ENCODE measurements at places on chromosomes 5 and 9. TPM values are rescaled to one million over a fixed set of nuclear protein-coding genes. Genes with fewer than 3 reads are reported as not detected.

The FOXD4L5 gene
- polyA plus RNA-seq, result not detected

GRCh38 chr5:139664086-139664693 is 16.0 kb downstream of the CXXC5 start:
- no peak for DNase-seq

DNA sequence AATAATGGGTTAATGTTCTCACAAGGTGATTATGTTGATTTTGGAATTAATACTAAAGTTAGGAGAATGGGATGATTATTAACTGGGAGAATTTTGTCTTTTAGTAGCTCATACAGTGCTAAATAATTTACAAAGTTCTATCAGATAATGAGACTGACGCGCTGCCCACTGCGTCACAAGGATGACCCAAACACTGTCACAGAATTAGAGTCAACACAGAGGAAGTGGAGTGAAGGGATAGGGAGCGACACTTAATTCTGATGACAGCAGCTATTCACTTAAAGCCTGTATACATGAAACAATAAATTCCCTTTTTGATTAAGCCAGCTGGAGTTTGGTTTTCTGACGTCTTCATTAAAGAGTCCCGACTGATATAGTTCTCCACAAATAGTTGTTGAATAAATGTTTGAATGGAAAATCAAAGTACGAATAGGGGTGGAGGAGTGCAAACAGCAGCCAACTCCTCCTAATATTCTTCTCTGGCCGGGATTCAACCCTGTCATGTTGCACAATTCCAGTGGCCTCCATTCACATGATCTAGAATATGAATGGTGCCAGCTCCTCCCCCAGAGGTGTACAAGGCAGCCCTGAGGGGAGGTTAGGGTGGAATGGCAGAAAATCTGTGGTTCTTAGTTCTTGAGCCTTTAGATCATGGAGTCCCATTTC is 140.3 kb downstream of the PCSK1 start:
- DNase-seq, result peak; percentile 57

The CDKN2B-AS1 gene
- 0.09 TPM for polyA plus RNA-seq

The SKP2 gene
- 1.9 TPM for polyA plus RNA-seq

DNA sequence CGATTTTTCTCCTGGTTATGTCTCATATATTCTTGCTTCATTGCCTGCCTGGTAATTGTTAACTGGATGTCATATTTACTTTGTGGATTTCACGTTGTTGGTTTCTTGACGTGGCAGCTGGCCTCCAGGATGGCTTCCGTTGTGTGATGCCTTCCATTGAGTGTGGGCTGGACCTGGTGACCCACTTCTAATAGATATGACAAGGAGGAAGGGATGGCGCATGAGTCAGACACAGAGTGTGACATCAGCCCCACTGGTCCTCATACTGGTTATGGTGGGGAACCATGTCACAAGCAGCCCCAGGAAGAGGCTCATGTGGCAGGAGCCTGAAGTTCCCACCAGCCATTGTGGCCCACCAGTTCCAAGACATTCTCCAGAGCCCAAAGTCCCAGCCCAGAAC is 6.4 kb upstream of the PAEP start:
- no peak for DNase-seq

- DNase-seq, result peak; percentile 93
Observed at GRCh38 chr9:136485049-136486045, 2.5 kb upstream of the SEC16A start.

- no peak for DNase-seq
Observed at GRCh38 chr9:1267581-1267980, 217.4 kb downstream of the DMRT2 start.

GRCh38 chr5:10688651-10689171 is 72.3 kb downstream of the DAP start:
- DNase-seq, result no peak

GRCh38 chr9:79762070-79762469 is 190.3 kb downstream of the TLE4 start:
- no peak for DNase-seq

DNA sequence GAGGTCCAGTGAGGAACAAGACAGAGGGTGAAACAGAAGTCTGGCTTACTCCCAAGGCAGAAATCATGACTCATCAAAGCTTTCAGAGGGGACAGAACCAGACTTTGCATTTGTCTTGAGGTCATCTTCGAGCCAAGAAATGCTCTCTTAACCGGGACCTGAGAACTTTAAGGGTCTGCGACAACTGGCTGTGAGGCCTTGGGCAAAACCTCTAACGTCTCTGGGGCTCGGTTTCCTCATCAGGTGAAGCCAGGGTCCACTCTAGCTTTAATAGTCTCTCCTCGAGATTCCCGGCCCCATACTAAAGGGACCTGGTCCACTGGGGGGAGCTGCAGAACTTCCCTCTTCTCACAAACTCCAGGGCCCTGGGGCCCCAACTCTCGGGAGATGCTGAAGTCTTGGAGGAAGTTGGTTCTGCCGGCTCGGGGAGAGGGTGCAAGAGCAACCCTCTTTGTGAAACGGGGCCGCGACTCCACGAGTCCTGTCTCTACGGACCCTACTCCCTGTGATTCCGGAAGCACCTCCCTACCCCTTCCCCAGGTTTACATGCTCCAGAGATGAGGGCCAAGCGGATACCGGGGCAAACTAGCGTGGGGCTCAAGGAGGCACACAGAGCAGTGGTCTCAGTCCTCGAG is 2.6 kb downstream of the GLIS3 start:
- DNase-seq, result peak; percentile 86

DNA sequence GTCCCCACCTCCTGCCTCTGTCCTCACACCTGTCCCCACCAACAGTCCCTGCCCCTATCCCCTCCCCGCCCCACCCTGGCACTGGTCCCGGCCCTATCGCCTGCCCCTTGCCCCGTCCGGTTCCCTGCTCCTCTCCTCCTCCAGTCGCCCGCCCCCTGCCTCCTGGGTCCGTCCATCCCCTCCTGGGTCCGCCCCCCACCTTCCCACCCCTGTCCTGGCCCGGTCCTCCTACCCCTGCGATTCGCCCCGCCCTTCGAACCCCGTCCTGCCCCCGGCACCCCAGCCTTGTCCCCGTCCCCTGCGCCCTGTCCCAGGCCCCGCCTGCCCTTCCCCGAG is 372 bp downstream of the EDF1 start:
- peak; percentile 81 for DNase-seq

The PLCXD3 gene
- polyA plus RNA-seq, result 36.2 TPM

The KIF24 gene
- 0.23 TPM for polyA plus RNA-seq

DNA sequence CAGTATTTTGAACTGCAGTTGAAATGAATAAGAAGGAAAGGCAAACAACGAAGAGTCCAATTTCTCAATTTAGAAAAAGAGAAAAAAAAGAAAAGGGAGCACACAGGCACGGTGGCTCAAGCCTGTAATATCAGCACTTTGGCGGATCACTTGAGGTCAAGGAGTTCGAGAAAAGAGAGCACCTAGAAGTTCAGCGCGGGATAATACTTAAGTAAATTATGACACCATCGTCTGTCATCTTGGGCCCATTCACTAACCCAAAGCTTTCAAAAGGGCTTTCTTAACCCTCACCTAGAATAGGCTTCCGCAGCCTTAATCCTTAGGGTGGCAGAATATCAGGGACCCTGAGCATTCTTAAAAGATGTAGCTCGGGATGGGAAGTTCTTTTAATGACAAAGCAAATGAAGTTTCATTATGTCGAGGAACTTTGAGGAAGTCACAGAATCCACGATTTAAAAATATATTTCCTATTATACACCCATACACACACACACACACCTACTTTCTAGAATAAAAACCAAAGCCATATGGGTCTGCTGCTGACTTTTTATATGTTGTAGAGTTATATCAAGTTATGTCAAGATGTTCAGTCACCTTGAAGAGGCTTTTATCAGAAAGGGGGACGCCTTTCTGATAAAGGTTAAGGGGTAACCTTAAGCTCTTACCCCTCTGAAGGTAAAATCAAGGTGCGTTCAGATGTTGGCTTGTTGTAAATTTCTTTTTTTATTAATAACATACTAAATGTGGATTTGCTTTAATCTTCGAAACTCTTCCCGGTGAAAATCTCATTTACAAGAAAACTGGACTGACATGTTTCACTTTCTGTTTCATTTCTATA is 602 bp upstream of the CD274 start:
- DNase-seq, result no peak

DNA sequence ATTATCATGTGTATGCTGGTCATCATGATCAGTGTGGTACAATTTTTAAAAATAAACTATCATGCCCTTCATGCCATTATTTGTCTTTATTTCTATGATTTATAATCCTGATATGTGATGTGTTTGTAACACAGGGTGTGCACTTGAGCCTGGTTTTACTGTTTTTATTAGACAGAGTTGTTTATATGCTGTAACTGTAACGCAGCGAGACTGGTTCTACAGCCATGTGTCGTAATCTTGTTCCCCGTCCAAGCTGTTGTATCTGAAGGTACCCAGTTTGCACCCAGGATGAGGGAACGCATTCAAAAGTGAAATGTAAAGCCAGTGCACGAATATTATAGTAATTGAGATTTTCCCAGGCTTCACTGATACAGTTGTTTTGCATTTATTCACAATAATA is 28.2 kb downstream of the SNX18 start:
- no peak for DNase-seq

The PCDHGA10 gene
- 1.6 TPM for polyA plus RNA-seq

The TIMD4 gene
- 0.07 TPM for polyA plus RNA-seq

The PCDHB15 gene
- 2.5 TPM for polyA plus RNA-seq

DNA sequence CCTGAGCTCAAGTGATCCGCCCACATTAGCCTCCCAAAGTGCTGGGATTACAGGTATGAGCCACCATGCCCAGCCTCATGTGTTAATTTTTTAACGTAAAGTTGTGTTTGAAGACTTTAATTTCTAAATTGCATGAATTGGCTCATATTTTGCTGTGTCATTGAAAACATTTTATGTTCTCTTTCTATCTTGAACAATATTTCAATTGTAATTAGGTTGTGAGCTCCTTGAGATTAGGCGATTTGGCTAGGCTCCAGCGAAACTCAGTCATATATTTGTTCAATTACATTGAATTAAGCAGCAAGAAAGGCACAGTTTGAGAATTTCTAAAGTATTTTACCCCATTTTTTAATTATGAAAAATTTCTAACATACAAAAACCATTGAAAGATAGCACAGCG is 34.0 kb downstream of the GAPVD1 start:
- DNase-seq, result no peak

The HBEGF gene
- polyA plus RNA-seq, result 31.0 TPM

GRCh38 chr9:108436448-108436847 is 419.3 kb downstream of the ACTL7B start:
- no peak for DNase-seq

DNA sequence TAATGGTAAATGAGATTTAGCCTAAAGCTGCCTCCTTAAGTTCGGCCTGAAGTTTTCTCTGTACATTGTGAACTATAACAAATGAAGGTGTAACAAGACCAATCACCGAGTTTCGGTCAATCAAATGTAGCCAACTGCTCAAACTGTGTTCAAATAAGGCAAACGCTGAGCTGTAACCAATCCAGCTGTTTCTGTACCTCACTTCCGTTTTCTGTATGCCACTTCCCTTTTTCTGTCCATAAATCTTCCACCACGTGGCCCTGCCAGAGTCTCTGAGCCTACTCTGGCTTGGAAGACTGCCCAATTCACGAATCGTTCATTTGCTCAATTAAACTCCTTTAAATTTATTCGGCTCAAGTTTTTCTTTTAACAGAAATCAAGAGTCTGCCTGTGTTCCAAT is 193.5 kb upstream of the KLF9 start:
- DNase-seq, result no peak

- no peak for DNase-seq
Observed at GRCh38 chr5:107449369-107449768, 221.4 kb downstream of the EFNA5 start.

DNA sequence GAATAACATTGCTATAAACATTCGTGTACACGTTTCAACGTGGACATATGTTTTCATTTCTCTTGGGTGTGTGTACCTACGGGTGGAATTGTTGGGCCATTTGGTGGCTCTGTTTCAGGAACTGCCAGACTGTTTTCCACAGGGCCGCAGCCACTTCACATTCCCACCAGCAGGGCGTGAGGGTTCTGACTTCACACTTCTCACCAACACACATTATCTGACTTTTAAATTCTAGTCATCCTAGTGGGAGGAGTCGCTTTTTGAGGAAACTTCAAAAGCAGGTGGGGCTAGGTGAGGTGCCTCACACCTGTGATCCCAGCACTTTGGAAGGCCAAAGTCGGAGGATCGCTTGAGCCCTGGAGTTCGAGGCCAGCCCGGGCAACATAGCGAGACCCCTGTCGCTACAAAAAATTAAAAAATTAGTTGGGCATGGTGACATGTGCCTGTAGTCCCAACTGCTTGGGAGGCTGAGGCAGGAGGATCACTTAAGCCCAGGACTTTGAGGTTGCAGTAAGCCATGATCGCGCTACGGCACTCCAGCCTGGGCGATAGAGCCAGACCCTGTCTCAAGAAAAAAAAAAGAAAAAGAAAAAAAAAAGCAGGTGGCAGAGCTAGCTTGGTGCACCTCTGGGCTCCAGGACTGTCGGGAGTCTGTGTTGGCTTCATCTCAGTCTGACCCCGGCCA is 28.5 kb downstream of the TSPAN17 start:
- DNase-seq, result peak; percentile 68

DNA sequence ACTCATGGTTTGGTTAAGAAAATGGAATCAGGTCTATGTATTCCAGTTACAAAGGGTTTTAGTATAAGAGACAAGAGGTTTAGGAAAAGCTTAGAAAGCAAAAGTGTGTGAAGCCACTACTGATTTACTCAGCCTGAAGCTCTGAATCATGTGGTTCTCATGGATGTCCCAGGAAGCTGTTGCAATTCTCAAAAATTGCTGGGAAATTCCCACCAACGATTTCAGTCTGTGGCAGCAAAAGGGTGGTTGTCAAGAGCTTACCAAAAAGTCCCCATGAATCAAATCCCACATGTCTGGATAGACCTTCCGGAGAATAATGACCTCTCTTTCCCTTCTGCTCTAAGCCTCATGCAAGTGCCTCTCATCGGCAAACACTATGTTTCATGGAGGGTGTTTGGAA is 929.9 kb downstream of the TLE4 start:
- DNase-seq, result no peak

- DNase-seq, result peak; percentile 72
Observed at GRCh38 chr9:103188781-103189350, 193.7 kb downstream of the CYLC2 start.

DNA sequence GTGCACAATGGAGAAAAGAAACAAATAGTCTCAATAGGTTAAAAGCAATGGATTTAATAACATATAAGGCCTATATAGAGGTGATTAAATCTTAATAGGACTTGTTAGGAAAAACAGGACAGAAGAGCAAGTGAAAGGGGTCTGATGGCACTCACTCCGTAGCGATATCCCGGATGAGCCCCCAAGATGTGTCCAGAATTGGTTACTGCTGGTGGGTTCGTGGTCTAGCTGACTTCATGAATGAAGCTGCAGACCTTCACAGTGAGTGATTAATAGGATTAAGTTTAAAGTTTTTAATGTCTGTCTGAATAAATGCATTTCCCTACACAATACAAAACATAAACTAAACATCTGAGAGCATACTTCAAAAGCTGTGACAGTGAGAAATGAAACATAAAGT is 110.4 kb upstream of the FAM174A start:
- no peak for DNase-seq

- DNase-seq, result no peak
Observed at GRCh38 chr9:135304886-135305285, 174.7 kb upstream of the PPP1R26 start.

GRCh38 chr5:131525805-131526204 is 109.2 kb downstream of the RAPGEF6 start:
- no peak for DNase-seq

- no peak for DNase-seq
Observed at GRCh38 chr9:9002826-9003583, 1203.4 kb upstream of the DMAC1 start.

- DNase-seq, result no peak
Observed at GRCh38 chr5:45376417-45376816, 319.8 kb downstream of the HCN1 start.

The FABP6 gene
- 0.68 TPM for polyA plus RNA-seq

GRCh38 chr5:86979811-86980411 is 287.8 kb upstream of the RASA1 start:
- DNase-seq, result no peak

The IFNB1 gene
- polyA plus RNA-seq, result not detected

GRCh38 chr9:134191455-134192209 is 27.3 kb upstream of the RNU6ATAC start:
- peak; percentile 4 for DNase-seq

Measured in right cardiac atrium (tissue), 5 donors.